CD4-positive, alpha-beta T cell treated with Interleukin-15 for 1 hour (primary cell): ENCODE measurements at places on chromosomes 5 and 9.

- DNase-seq: no peak
These were observed 720.2 kb upstream of the C9orf72 start for GRCh38 chr9:28293369-28294090.

DNA sequence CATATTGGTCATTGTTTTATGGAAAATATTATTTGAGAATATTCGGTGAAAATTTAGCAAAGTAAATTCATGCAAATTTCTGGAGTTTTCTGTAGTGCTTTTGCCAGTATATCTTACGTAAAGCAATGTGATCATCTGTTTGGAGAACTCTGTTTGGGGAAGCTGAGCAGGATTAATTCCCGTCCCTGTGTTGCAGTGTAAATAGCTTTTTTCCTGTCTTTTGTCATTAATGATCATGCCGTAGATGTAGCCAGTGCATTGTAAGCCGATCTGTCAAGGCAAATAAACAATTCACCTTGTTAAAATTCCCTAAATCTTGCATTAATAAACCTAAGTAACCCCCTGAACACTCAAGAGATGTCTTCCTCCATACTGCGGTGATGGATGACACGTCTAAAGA, 39.2 kb downstream of the PPIC start:
- no peak for DNase-seq

DNA sequence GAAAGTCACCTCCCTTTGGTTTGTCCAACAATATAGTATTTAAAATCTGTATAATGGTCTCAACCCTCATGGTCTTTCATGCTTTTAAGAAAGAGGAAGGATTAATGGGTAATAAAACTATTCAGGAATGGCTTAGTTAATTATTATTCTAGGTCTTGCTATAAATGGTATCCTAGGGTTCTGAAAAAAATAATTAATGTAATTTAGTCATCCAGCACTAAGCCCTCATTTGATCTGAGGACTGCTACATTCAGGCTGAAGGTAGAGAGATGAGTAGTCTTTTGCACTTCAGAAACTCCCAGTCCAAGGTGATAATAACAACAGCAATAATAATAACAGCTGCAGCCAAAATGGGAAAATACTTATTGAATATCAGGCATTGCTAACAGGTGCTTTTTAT, 2.6 kb downstream of the ANKRD55 start:
- DNase-seq: no peak

- no peak for DNase-seq
These were observed 140.5 kb upstream of the ACOT12 start for GRCh38 chr5:81534441-81534840.

- no peak for DNase-seq
These were observed 43.1 kb downstream of the NACC2 start for GRCh38 chr9:136051837-136052471.

DNA sequence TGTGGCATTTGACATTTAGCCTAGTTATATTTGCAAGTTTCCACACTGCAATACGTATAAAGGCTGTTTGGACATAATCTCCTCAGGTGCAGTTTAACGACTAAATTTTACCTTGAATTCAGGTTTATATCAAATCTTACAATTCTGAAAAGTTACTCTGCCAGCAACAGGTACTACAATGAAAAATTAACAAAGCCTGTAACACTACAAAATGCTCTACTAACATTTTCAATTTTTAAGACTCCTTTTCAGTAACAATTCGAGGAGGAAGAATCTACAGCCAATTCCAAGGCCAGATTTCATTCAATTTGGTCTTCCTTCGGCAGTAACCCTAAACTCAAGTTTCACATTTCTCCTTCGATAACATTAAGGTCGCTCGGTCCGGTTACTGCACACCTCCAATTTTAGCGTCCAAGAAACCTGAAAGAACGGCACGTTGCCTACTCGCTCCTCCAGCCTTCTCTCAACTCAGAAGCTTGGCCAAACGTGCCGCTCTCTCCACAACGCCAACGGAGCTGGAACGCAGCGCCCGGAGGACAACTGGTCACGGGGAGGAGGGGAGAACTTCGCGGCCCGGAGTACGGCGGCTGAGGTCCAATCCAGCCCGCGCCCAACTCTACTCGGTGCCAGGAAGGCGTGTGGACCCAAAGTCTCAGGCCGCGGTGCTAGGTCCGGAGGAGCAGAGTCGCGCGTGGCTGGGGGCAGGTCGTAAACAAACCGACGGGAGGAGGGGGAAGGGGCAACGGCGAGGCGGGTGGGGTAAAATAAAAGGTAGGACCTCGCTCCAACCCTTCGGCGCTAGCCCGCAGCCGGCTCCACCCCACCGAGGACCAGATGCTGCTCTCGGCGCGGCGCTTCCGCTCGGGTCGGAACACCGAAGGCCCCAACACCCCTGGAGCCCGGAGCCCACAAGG, 681 bp downstream of the FNIP1 start:
- peak; percentile 32 for DNase-seq
